ENCODE measurements at places on chromosomes 4 and X.

- no peak for DNase-seq
Measured at GRCh38 chr4:93414041-93414550, 414.5 kb upstream of the ATOH1 start.

DNA sequence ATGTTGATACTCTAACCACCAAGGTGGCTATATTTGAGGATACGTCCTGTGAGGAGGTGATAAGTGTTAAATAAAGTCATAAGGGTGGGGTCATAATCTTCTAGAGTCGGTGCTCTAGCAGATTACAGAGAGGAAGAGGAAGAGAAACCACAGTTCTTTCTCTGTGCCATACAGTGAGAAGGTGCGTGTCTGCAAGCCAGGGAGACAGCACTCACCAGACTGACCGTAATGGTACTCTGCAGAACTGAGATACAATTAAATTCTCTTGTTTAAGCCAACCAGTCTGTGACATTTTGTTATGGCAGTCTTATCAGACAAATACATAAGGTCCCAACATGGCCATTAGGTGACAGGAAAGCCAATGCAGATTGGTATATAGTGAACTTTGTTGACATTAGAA lies 480.9 kb upstream of the IGFBP7 start:
- DNase-seq: no peak

DNA sequence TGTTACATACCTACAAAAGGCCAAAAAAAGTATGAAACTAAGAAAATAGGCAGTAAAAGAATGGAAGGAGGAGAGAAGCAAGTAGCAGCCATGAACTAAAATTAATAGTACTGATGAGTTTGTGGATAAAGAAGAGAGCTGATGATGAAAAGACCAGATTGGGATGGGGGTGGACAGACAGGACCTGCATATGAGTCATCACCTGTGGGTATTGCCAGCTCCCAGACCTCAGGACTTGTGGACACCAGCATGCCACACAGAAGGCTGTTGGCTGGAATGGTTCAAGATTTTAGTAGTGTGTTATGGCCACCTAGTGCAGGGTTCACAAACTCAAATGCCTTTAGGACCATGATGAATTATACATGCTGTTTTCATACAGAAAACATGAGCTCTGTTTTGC lies 58.9 kb downstream of the ARX start:
- DNase-seq: no peak

DNA sequence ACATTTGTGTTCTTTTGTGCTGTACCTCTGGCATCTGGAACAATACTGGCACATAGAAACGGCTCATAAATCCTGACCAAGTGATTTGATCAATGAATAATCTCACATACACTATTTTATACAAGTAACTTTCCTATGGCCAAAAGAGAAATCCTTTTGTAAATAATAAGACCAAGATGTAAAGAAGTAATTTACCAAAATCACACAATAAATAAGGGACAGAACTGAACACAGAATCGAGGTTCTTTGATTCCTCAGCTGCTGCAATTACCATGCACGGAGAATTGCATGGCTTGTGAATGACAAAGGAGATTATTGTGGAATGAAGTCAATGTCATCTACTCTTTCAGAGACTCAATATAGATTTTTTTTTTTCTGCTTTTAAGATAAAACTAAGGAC lies 576.8 kb upstream of the SMIM31 start:
- no peak for DNase-seq

DNA sequence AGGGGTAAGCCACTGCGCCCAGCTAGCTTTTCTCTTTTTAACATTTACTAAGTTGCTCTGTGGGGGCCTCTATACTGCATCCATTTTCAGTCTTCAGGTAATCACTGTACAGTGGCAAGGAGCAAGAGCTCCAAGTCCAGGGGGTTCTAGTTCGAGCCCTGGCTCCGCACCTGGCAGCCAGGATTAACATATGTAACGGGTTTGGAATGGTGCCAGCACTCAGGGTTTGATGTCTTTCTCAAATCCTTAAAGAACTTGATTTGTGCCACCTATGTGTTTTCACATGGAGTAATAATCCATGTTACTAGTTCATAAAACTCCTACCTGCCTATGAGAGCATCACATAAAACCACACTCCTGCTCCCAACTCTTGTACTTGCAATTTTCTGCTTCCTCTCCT lies 4.5 kb downstream of the GRPEL1 start:
- no peak for DNase-seq

GRCh38 chr4:87073199-87074120 lies 138.6 kb downstream of the AFF1 start:
- no peak for DNase-seq

GRCh38 chr4:69909195-69909594 lies 21.7 kb upstream of the CSN1S1 start:
- DNase-seq: no peak

- DNase-seq: no peak
Measured at GRCh38 chrX:50161127-50161526, 39.7 kb downstream of the AKAP4 start.

DNA sequence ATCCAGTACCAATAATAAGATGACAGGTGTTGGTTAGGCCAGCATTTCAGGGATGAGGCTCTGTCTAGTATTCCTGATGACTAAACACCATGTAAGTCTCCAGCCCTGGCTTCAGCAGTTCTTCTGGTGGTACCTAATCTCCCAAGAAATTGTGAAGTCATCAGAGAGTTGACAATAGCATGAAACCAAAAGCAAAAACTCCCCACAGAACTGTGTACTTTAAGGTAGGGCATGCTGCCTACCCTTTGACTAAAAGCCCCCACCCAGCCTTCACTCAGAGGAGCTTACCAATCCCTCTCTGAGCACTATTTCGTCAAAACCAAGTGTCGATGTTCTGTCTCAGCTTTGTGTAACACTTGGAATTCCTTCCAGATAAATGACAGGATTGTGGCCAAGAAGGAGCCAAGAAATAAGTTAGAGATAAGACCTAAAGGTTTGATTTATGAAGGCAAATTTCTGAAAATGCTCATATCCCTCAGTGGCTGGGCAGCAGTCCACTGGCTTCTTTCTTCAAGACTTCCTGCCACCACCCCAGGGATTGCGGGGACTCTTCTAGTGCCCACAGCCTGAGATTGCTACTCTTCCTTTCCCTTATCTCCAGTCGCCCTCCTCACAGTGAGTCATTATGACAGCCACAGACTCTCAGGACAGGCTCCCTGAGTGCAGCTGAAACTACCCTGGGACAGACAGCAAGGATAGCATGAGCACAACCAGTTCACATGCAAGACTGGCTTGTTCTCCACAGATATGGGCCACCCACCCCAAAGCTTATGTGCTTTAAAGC lies 67.3 kb upstream of the LHFPL1 start:
- no peak for DNase-seq

DNA sequence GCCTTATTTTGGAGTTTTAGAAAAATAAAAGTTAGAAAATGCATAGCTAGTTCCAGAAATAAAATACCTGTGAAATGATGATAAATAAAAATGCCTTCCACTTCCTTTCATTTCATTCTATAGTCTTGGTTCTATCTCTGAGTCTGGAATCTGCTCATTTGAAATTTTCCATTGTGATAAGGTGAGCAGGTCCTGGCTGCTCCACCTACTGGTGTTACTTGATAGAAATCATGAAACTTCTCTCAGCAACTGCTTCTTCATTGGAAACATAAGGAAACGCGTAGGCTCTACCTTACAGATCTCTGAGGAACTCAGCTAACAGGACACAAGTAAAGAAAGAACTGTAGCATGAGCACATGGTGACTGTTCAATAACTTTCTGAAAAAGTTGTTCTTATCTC lies 141.8 kb downstream of the DCHS2 start:
- no peak for DNase-seq

DNA sequence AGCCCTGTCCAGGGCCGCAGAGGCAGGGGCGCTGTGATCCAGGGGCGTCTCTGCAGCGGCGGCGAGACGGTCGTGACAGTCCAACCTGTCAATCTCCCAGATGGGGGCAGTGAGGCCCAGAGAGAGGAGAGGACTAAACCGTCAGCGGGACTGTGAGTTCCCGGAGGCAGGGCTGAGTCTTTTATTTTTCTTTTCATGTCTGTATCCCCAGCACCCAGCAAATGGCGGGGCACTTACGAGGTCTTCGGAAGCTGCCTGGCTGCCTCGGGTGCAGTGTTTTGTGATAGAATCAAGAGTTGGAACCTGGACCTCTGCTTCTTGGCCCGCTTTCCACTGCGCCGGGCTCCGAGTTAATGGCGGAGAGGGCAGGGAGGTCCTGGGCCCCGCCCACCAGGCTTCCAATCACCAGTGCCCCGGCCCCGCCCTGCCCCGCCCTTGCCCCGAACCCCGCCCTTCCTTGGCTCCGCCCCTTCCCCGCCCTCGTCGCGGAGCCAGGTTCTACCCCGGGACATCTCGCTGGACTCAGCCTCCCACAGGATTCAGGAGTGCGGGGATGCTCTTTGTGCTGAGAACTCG lies 35.3 kb upstream of the GRPEL1 start:
- DNase-seq: peak; percentile 42

- DNase-seq: no peak
Measured at GRCh38 chr4:70903291-70903603, 1.1 kb downstream of the MOB1B start.

DNA sequence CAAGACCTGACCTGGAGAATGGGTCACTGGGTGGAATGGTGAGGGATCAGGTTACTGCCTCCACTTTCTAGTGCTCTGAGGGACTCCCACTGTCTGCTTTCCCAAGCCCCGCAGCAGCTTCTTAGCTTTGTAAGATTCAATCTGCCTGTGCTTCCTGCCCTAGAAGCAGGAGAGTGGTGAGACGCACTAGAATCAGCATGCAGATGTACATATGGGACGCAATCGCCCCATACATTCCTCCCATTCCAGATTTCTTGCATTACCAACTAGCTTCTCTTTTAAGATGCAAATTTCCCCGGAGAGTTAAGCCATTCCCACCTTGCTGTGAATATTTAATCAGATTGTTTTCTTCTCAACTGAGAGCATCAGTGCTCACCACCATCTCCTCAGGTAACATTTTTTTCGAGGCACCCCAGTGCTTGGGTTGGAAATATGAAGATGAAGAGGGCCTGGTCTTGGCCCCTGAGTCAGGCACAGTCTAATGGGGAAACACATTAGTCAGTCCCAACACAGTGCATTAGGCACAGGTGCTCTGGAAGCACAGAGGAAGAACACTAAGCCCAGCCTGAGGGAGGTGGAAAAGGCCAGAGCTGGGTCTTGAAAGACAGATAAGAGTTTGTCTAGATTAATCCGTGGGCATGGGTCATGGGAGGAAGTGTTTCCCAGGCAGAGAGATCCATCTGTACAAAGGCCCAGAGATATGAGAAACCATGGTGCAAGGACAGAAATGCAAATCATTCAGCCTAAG lies 66.7 kb upstream of the PRPS1 start:
- no peak for DNase-seq

DNA sequence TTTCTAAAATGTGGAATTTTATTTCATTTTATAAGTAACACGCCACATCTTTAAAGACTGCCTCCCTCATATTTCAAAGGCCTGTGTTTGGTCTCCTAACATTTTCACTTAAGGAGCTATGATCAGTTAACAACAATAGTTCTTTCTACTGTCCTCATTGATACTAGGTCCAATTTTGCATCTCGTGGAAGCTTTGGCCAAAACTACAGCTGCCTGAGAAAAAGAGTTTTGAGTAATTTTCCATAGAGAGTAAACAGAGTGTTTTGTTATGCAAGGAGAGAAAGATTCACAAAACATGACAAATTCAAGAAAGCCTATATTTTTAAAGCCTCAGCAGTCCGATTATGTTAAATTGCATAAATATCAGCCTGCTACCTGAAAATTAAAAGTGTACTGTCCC lies 11.4 kb upstream of the PCDH18 start:
- no peak for DNase-seq

- DNase-seq: no peak
Measured at GRCh38 chrX:132786217-132786616, 172.2 kb downstream of the HS6ST2 start.

All from stimulated activated CD8-positive, alpha-beta memory T cell treated with anti-CD3 and anti-CD28 coated beads, Interleukin-7, amount 100 ng/mL, for 1 hour (primary cell).